ENCODE measurements at places on chromosomes 2 and 18.

GRCh38 chr2:159890551-159891266 is 92.7 kb upstream of the CD302 start:
- no peak for DNase-seq

DNA sequence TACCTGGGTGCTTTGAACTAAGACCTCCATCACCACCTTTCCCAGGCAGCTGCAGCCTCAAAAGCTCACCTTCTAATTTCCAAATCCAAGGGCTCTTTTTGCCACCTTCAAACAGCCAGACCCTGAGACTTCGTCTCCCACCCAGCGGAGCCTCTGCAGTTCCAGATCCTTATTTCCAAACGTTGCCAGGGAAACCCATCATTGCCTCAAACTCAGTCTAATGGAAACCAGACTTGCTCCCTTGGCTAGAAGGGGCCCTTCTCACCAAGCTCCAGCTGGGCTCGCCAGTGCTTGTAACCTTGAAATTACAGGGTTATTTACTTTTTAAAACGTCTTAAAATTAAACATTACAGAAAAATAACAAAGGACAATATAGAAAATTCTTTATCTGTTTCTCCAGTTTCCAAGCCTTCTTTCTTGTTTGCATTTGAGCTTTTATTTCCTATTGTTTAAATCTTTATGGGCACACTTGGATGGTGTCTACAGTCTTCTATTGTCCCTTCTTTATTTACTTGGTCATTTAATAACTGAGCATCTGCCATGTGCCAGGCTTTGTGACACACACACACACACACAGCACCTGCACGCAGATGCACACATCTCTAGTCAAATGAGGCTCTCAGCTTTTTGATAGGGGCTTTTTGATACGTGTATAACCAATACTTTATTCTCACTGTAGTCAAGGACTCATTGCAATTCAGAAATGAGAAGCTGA is 36.1 kb downstream of the TRPM8 start:
- DNase-seq: no peak

DNA sequence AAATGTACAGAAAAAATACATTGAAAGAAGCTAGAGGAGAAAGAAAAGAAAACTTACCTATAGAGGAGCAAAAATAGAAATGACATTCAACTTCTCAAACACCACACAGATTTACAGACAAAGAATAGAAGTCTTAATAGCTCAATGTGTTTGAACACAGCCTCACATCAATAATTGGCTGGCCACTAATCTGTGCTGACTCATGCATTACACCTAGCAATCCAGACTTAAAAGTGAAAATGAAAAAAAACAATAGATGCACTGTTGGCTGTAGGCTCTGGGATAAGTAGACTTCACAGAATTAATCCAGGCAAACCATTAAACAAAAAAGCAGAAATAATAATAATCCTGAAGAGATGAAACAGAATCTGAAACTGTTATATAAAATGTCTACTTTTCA is 961.3 kb upstream of the CELF4 start:
- DNase-seq: no peak

DNA sequence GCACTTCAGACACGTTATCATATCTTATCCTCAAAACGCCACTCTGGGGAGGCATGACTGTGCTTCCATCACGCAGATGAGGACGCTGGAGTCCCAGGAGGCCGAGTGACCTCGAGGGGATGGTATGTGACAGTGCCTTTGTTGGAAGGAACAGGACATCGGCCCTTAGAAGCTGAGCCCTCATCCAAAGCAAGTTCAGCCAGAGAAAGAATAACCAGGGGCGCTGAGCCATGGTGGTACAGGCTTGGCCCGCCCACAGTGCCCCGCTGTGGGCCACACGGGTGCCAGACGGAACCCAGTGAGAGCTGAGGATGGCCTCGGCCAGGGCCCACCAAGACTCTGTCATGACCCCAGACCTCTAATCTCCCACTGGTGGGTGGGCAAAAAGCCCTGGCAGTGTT is 31.3 kb downstream of the HS1BP3 start:
- DNase-seq: no peak

All from stimulated activated CD4-positive, alpha-beta T cell treated with anti-CD3 and anti-CD28 coated beads, Interleukin-4, amount 100 ng/mL, for 4 hours (primary cell).